Left ventricle myocardium inferior (tissue), 1 donor: ENCODE measurements at places on chromosomes 2 and 18. TPM values are rescaled to one million over a fixed set of nuclear protein-coding genes. Genes with fewer than 3 reads are reported as not detected.

DNA sequence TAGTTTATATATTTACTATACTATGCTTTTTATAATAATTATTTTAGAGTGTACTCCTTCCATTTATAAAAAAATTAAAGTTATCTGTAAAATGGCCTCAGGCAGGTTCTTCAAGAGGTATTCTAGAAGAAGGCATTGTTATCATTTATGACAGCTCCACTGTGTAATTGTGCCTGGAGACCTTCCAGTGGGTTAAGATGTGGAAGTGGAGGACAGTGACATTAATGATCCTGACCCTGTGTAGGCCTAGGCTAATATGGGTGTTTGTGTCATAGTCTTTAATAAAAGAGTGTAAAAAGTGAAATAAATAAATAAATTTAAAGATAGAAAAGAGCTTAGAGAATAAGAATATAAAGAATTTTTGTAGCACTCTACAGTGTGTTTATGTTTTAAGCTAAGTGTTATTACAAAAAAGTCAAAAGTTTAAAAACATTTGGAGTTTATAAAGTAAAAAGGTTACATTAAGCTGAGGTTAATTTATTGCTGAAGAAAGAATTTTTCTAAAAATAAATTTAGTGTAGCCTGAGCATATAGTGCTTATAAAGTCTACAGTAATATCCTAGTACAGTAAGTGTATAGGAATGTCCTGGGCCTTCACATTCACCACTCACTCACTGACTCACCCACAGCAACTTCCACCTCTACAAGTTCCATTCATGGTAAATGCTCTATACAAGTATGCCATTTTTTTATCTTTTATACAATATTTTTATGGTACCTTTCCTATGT lies 190.0 kb upstream of the SESTD1 start:
- no peak for DNase-seq
- H3K4me1 ChIP-seq: no peaks in the 10 kb centered on the region
- H3K27me3 ChIP-seq: no peaks in the 10 kb centered on the region
- no peak overlapping the region for H3K27ac ChIP-seq

GRCh38 chr2:214104219-214104618 lies 306.6 kb upstream of the VWC2L start:
- no peaks in the 10 kb centered on the region for H3K27me3 ChIP-seq
- no peaks in the 10 kb centered on the region for H3K36me3 ChIP-seq
- no peak overlapping the region for H3K4me3 ChIP-seq
- DNase-seq: no peak

DNA sequence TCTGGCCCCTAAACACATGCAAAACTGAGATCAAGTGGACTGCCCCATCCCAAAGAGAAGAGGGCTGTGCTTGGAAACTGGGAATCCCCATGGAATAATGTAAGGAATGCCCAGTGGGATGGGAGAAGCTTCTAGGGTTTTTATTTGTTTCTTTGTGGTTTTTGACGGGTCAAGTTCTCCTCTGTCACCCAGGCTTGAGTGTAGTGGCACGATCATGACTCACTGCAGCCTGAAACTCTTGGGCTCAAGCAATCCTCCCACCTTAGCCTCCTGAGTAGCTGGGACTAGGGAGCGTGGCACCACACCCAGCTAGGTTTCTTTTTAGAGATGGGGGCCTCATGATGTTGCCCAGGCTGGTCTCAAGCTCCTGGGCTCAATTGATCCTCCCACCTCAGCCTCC lies 101.7 kb upstream of the ZSWIM2 start:
- H3K36me3 ChIP-seq: no peaks in the 10 kb centered on the region
- no peaks in the 10 kb centered on the region for H3K27me3 ChIP-seq
- DNase-seq: no peak
- H3K4me3 ChIP-seq: no peak overlapping the region
- H3K27ac ChIP-seq: no peak overlapping the region
- H3K4me1 ChIP-seq: no peaks in the 10 kb centered on the region

DNA sequence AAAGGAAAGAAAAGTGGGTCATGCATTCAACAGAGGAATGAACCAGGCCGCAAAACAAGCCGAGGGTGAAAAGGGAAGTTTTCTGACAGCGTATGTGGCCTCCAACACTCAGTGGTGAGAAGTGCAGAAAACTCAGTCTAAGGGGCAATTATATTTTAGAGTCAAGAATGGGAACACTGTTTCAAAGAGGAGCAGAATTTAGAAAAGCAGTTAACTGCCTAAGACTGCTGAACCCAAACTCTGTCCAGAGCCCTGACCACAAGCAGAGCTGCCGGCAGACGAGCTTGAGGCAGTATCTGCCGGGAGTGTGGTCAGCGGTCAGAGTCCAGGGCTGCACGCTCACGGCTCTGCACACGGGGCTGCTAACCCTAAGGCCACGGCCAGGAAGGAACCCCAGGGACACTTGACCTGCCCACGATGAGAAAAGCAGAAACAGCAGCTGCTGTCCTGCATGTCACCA lies 347.0 kb upstream of the ID2 start:
- H3K4me3 ChIP-seq: no peak overlapping the region
- DNase-seq: no peak
- no peaks in the 10 kb centered on the region for H3K27me3 ChIP-seq
- H3K27ac ChIP-seq: no peak overlapping the region

- DNase-seq: no peak
- H3K36me3 ChIP-seq: peaks cover 88% of the 10 kb centered on the region
- no peak overlapping the region for H3K4me3 ChIP-seq
- no peaks in the 10 kb centered on the region for H3K27me3 ChIP-seq
These were observed 10.4 kb downstream of the GCC2 start for GRCh38 chr2:108459441-108459840.

GRCh38 chr18:50961974-50962373 lies 5.9 kb upstream of the ELAC1 start:
- H3K27me3 ChIP-seq: no peaks in the 10 kb centered on the region
- DNase-seq: no peak
- no peaks in the 10 kb centered on the region for H3K36me3 ChIP-seq
- no peaks in the 10 kb centered on the region for H3K4me1 ChIP-seq
- no peak overlapping the region for H3K4me3 ChIP-seq

DNA sequence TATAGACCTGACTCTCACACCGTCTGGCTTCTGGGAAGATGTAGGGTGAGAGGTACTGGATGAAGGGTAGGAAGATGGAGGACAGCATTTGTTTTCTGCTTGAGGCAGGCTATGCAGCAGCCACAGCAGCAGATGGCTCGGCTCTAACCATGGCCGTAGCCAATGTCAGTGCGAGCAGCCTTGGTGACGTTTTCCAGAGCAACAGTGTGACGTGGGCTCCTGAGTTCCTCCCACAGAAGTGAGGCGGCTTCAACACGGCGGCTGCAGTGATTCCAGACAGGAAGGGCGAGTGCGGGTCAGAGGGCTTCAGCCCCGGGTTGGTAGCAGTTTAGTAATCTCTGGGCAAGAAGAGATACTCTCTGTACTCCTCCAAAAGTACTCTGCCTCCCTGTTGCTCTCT lies 133.0 kb upstream of the MYT1L start:
- H3K4me1 ChIP-seq: no peaks in the 10 kb centered on the region
- H3K36me3 ChIP-seq: no peaks in the 10 kb centered on the region
- peak; percentile 25 for DNase-seq
- peak overlapping the region; percentile 52 for H3K4me3 ChIP-seq
- H3K27me3 ChIP-seq: peaks cover 13% of the 10 kb centered on the region
- no peak overlapping the region for H3K27ac ChIP-seq

DNA sequence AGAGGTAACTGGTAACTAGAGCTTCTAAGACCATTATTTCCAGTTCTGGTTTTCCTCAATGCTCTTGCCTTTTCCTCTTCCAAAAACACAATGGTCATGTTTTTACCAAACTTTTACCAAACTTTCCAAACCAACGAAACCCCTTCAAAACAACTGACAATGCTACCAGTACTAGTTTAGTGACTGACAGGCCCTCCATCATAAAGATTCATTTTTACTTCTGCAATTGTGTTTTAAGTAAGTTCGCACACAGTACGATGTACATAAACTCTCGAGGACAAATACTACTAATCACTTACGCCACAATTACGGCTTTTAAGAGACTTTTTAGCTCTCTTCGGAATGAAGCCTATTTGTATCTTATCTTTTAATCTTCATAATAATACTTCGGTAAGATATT lies 900 bp downstream of the C18orf32 start:
- DNase-seq: no peak
- H3K4me1 ChIP-seq: peaks cover 56% of the 10 kb centered on the region
- H3K27ac ChIP-seq: peak overlapping the region; percentile 97
- peaks cover 62% of the 10 kb centered on the region for H3K36me3 ChIP-seq

- no peak overlapping the region for H3K27ac ChIP-seq
- no peak for DNase-seq
- no peaks in the 10 kb centered on the region for H3K36me3 ChIP-seq
- no peak overlapping the region for H3K4me3 ChIP-seq
- H3K4me1 ChIP-seq: no peaks in the 10 kb centered on the region
- H3K27me3 ChIP-seq: no peaks in the 10 kb centered on the region
These were observed 97.4 kb upstream of the UBE2E3 start for GRCh38 chr2:180882959-180883358.

GRCh38 chr2:134261398-134262131 lies 7.7 kb downstream of the MGAT5 start:
- no peak for DNase-seq
- H3K4me1 ChIP-seq: peaks cover 76% of the 10 kb centered on the region
- H3K4me3 ChIP-seq: no peak overlapping the region
- H3K27me3 ChIP-seq: no peaks in the 10 kb centered on the region
- H3K27ac ChIP-seq: peak overlapping the region; percentile 85
- H3K36me3 ChIP-seq: no peaks in the 10 kb centered on the region

GRCh38 chr18:55407191-55407590 lies 180.8 kb downstream of the TCF4 start:
- H3K4me1 ChIP-seq: peaks cover 36% of the 10 kb centered on the region
- no peaks in the 10 kb centered on the region for H3K27me3 ChIP-seq
- H3K4me3 ChIP-seq: no peak overlapping the region

DNA sequence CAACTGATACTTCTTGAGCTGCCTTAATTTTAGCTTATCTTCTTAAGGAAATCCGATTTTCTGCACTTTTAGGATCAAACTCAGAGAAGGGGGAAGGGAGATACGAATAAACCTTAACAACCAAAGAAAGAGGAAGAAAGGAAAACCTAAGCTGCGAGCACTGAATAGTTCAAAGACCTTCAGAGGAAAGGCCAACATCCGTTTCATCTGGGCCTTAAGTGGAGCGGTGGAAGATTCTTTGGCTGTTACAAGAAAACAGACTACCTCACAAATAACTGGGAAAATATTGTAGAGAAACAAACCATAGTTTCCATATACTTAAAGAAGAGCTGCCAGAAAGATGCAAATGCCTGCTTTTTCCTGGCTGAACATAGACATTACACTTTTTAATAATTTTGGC lies 43.6 kb downstream of the VIT start:
- no peaks in the 10 kb centered on the region for H3K4me1 ChIP-seq
- no peaks in the 10 kb centered on the region for H3K36me3 ChIP-seq
- no peak overlapping the region for H3K27ac ChIP-seq

DNA sequence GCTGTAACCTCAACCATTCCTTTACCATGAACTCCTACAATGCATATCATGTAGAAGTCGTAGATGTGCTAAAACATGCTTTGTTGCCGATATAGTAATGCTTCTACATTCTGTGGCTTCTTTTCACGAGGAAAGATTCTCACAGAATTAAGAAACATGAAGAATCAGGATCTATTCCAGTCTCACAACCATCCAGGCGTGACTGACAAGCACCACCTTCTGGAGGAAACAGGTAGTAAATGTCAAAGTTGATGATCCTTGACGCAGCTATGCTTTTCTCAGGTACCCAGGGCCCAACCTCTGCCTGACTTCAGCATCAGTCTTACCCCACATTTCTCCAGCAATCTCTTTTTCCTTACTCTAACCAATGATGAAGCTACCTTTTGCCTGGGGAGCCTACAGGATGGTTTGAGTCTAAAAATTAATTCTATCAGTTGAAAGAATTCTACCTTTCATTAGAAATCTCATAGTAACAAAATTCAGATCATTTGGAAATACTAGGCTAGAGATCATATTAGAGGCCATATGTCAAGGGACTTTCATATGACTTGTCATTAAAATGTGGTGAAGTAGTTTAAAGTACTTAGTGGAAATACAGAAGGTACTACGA lies 123.3 kb upstream of the RND3 start:
- DNase-seq: no peak
- no peak overlapping the region for H3K27ac ChIP-seq
- H3K36me3 ChIP-seq: no peaks in the 10 kb centered on the region
- H3K4me1 ChIP-seq: peaks cover 15% of the 10 kb centered on the region
- no peak overlapping the region for H3K4me3 ChIP-seq

TUBB6 gene
- 81.5 TPM for total RNA-seq

RAMP1 gene
- 168 TPM for total RNA-seq

CTDSP1 gene
- 81.5 TPM for total RNA-seq

SERPINB3 gene
- not detected for total RNA-seq

CNTNAP5 gene
- total RNA-seq: not detected

BCL2 gene
- total RNA-seq: 7.3 TPM
